Ascending aorta (tissue), 2 donors: ENCODE measurements at places on chromosomes 12 and 14. TPM values are rescaled to one million over a fixed set of nuclear protein-coding genes. Genes with fewer than 3 reads are reported as not detected.

Gene P2RX2
- not detected for total RNA-seq

- H3K36me3 ChIP-seq, result no peaks in the 10 kb centered on the region
- no peak overlapping the region for H3K4me3 ChIP-seq
- no peaks in the 10 kb centered on the region for H3K27me3 ChIP-seq
- no peak overlapping the region for H3K27ac ChIP-seq
These were observed 52.1 kb downstream of the RCOR1 start for GRCh38 chr14:102644523-102644922.

DNA sequence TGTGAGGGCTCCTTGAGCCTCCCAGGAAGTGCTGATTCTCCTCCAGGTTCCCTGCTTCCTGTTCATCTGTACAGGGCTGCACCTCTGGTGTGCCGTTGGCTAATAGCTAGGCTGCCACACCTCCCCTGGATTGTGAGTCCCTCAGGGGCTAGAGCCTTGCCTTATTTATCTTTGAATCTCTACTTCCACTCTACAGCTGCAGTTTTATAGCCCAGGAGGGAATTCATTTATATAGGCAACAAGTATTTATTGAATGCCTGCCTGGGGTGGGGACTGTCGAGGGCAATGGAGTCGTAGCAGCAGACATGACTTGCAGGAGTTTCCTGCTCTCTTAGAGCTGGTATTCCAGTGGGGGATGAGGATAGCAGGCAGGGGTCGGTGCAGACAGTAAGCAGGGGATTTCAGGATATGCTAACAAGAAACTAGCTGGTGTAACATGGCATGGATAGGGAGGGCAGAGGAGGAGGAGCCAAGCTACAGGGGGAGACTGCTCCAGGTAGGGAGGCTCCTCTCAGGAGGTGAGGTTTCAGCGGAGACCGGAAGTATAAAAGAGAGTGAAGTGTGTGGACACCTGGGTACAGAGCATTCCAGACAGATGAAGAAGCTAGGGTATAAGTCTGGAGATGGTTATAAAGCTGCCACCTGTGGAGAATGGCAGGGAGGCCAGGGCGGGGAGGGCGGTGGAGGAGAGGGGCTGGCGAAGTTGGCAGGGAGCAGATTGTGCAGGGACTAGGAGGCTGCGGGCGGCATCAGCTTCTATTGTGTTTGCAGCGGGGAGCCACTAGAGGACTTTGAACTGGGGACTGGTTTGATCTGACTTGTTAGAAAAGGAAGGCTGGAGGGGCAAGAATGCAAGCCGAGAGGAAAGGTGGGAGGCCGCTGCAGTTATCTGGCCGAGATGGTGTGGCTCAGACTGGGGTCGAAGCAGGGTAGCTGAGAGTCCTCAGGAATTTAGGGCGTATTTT, 17.2 kb downstream of the USP30 start:
- H3K4me1 ChIP-seq, result no peaks in the 10 kb centered on the region
- H3K27me3 ChIP-seq, result no peaks in the 10 kb centered on the region
- H3K36me3 ChIP-seq, result peaks cover 56% of the 10 kb centered on the region
- H3K27ac ChIP-seq, result no peak overlapping the region

Gene CEBPE
- not detected for total RNA-seq

DNA sequence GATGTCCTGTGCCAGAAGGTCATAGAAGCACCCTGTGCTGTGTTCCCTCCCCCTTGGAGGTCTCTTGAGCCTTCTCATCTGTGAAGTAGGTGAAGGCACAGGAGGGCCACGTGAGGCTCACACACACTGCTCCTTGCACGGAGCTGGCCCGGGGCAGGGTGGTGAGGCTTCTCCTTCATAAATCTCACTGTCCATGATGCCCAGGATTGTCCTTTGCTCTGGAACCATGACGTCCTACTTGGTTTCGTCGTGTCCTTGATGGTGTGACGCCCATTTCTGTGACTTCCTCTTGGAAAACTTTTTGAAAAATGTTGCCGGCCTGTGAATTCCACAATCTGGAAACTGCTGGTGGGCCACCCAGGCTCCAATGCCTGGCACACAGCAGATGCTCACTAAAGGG, 34.4 kb downstream of the SH2B3 start:
- H3K4me3 ChIP-seq, result no peak overlapping the region
- H3K4me1 ChIP-seq, result peaks cover 4% of the 10 kb centered on the region
- peak overlapping the region; percentile 28 for H3K27ac ChIP-seq
- H3K36me3 ChIP-seq, result peaks cover under 1% of the 10 kb centered on the region
- no peaks in the 10 kb centered on the region for H3K27me3 ChIP-seq
- no peak for DNase-seq

- H3K4me3 ChIP-seq, result no peak overlapping the region
- H3K27ac ChIP-seq, result no peak overlapping the region
- H3K36me3 ChIP-seq, result peaks cover 12% of the 10 kb centered on the region
- no peaks in the 10 kb centered on the region for H3K27me3 ChIP-seq
- no peak for DNase-seq
These were observed 22.0 kb downstream of the POU6F1 start for GRCh38 chr12:51195841-51196240.

DNA sequence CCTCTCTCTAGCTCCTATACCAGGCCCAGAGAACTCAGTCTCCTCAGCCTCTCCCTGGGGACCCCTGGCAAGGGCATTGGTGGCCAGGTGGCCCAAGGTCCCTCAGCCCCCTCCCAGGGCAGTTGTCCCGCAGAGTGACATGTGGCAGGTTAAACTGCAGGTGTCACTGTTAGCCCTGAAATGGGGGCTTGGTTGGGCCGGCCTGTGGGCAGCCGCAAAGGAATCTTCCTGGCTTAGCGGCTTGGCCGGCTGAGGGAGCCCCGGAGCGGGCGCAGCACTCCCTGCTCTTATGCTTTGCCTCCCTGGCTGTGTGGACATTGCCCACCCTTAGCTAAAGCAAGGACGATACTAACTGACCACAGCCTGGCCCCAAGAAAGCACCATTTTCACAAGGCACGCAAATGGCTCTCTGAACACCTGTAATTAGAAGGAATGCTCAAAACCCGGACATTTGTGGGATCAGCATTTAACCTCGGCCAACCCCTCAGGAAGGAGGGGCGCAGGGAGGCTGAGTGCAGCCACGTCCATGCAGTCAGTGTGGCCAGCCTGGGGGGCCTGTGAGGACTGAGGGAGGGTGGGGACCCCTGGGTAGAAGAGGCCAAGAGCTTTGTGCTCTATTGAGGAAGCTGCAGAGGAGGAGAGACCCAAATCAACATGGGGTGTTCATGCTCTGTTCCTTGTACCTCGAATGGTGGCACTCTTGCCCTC, 82.2 kb downstream of the PAPOLA start:
- DNase-seq, result no peak
- no peak overlapping the region for H3K4me3 ChIP-seq
- no peak overlapping the region for H3K27ac ChIP-seq
- H3K36me3 ChIP-seq, result no peaks in the 10 kb centered on the region
- H3K27me3 ChIP-seq, result no peaks in the 10 kb centered on the region
- H3K4me1 ChIP-seq, result no peaks in the 10 kb centered on the region

Gene NAV3
- 9.7 TPM for total RNA-seq

GRCh38 chr14:75344411-75344810, 65.8 kb downstream of the FOS start:
- no peak overlapping the region for H3K27ac ChIP-seq
- H3K4me3 ChIP-seq, result no peak overlapping the region
- peaks cover 4% of the 10 kb centered on the region for H3K4me1 ChIP-seq
- H3K36me3 ChIP-seq, result no peaks in the 10 kb centered on the region
- no peak for DNase-seq

DNA sequence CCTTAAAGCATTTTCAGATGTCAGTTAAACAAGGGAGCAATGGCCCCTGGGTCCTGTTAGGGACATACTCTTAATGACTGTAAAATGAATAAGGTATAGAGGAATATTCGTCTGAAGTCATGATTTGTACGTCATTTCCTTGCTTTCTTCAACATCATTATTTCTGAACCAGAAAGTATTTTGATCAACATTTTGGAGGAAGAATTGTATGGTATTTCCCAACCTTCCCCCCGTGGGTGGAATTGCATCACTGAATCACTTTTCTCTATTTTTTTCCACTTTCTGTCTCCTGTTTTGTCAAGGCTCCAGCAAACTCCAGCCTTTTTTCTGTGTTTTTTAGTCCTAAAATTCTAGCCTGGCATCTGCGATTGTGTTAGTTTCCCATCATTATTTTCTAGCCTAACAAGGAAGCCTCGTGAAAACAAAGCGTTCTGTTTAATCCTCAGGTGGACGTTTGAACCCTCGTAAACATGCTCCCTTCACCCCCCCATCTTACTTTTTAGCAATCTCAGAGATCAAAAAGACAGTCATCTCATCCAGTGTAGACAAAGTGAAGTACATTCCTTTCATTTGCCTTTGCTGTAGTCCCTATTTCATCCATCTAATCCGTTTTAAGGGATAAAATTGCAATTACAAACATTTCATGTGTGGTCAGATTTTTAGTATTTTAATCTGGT, 62.3 kb downstream of the ETV6 start:
- no peaks in the 10 kb centered on the region for H3K27me3 ChIP-seq
- H3K36me3 ChIP-seq, result peaks cover under 1% of the 10 kb centered on the region
- no peak for DNase-seq
- no peak overlapping the region for H3K4me3 ChIP-seq

- no peaks in the 10 kb centered on the region for H3K36me3 ChIP-seq
- peaks cover 3% of the 10 kb centered on the region for H3K4me1 ChIP-seq
- no peak within 1 kb of the TSS for H3K27ac ChIP-seq
- H3K27me3 ChIP-seq, result no peaks in the 10 kb centered on the region
- H3K4me3 ChIP-seq, result peak within 1 kb of the TSS; percentile 58
These were observed at the start of gene ISM2 for GRCh38 chr14:77498120-77498979. TSS of gene ISM2 (minus strand) at chr14:77498816. CDS start at chr14:77498793, 23 bp downstream.

DNA sequence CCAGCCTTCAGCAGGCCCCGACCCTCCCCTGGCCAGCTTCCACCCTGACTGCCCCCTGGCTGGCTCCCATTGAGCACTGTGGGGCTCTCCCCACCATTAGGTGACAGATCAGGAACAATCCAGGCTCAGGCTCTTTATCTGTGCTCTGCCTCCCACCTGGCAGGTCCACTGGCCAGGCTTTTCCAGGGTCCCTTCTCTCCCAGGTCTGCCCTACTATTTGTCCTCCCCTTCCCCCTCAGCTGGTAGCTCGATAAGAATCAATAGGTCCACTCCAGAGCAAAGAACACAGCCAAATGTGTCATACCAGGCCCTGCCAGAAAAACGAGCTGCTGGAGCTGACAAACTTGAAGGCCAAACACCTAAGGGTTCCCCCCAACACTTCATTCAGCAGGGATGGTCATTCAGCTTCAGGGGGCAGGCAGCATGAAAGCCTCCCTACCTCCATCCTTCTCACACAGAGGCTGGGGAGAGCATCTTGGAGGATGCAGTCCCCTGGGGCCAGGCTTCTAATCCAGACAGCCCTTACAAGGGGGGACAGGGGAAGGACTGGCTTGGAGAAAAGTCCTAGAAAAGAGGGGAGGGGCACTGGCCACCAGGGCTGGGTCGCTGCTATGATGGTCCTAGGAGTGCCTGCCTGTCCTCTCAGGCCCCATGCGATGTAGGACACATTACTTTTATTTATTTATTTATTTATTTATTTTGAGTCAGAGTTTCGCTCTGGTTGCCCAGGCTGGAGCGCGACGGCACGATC, 1.9 kb upstream of the KRT18 start:
- H3K36me3 ChIP-seq, result no peaks in the 10 kb centered on the region
- H3K27me3 ChIP-seq, result no peaks in the 10 kb centered on the region
- H3K4me3 ChIP-seq, result no peak overlapping the region
- no peaks in the 10 kb centered on the region for H3K4me1 ChIP-seq

DNA sequence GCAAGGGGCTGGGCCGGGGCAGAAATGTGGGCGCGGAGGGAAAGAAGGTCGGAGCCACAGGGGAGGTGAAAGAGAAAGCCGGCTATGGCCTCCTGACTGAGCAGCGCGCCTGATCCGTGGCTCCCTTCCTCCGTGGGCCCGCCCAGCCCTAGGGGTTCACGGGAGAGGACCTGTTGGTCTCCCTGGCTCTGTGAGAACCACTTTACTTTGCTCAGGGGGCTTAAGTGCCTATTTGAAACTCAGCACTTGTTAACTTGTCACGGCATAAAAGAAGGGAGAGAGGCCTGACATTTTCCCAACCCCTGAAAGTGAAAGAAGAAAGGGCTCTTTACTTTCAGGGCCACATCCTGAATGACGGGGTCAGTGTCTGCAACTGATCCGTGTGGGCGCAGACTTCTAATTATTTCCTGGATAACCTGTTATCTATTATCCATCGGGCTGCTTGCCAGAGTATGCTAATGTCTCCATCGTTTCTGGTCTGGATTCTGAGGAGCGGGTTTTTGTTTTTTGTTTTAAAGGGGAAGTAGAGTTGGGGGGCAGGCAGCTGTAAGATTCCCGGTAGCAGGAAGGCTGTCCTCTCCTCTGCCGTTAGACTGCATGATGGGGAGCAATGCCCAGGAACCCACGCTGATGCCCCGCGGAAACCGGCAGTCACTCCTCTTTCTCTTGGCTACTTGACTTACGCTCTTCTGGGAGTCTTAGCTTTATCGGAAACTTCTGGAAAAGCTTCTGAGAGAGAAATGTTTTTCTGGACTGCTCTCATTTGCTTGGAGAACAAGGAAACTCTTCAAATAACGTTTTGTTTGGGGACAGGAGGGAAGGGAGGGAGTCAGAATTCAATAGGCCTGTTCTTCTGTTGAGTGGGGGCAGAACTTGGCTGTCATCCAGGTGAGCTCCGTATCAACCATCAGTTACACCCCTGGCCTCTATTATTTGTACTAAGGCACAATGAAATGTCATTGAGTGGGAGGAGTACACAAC, 127.7 kb upstream of the MAX start:
- no peak for DNase-seq
- peaks cover 10% of the 10 kb centered on the region for H3K4me1 ChIP-seq
- H3K36me3 ChIP-seq, result no peaks in the 10 kb centered on the region
- H3K4me3 ChIP-seq, result peak overlapping the region; percentile 59

GRCh38 chr14:72237722-72238666, 305.8 kb downstream of the RGS6 start:
- no peaks in the 10 kb centered on the region for H3K4me1 ChIP-seq
- no peak for DNase-seq
- no peak overlapping the region for H3K4me3 ChIP-seq
- no peaks in the 10 kb centered on the region for H3K36me3 ChIP-seq

- H3K36me3 ChIP-seq, result no peaks in the 10 kb centered on the region
- H3K4me1 ChIP-seq, result no peaks in the 10 kb centered on the region
- H3K27ac ChIP-seq, result no peak overlapping the region
- H3K27me3 ChIP-seq, result no peaks in the 10 kb centered on the region
- no peak overlapping the region for H3K4me3 ChIP-seq
These were observed 29.3 kb downstream of the TEAD4 start for GRCh38 chr12:2988494-2988893.

Gene CARMIL3
- not detected for total RNA-seq

DNA sequence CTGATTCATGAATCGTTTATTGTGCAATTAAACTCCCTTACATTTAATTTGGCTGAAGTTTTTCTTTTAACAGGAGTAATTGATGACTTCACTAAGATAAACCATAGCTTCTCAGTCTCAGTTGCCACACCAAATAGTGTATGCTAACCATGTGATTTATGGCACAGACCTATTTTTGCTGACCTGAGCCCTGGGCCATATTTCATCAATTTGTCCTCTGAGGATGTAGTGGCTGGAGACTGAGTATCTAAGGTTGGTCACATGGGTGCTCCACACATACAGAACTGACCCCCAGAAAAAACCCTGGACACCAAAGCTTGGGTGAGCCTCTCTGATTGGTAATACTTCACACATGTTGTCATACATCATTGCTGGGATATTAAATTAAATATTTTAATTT, 255.1 kb downstream of the NEDD1 start:
- DNase-seq, result no peak
- H3K27me3 ChIP-seq, result no peaks in the 10 kb centered on the region
- H3K27ac ChIP-seq, result no peak overlapping the region
- no peaks in the 10 kb centered on the region for H3K4me1 ChIP-seq
- H3K4me3 ChIP-seq, result no peak overlapping the region
- H3K36me3 ChIP-seq, result no peaks in the 10 kb centered on the region

Gene BCL2L14
- not detected for total RNA-seq

Gene PAPLN
- total RNA-seq, result 4.9 TPM
